Substantia nigra (tissue), 51 donors: ENCODE measurements at places on chromosomes 12 and 14.

- DNase-seq, result peak; percentile 85
Observed at GRCh38 chr14:30621940-30622830, at the start of gene SCFD1. Gene SCFD1, plus strand, starts transcription at chr14:30622319. Its CDS starts 20 bp downstream, at chr14:30622339.

DNA sequence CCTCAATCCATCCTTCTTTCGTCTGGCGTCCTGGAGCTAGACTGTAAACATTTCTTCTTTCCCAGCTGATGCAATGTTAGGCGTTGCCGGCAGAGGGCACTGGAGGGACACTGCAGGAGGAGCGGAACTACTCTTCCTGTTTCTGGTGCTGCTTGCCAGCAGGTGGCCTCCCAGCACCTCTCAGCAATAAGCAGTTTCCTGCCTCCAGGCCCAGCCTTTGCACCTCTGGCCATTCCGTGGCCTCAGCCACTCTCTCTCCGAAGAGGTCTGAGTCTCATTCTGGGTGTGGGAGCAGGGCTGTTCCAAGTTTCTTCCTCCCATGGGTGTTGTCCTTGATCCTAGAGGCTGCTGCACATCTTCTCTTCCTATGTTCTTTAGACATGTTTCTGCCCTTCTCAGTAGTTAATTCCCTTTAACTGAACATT is 7.5 kb upstream of the ASPG start:
- no peak for DNase-seq

DNA sequence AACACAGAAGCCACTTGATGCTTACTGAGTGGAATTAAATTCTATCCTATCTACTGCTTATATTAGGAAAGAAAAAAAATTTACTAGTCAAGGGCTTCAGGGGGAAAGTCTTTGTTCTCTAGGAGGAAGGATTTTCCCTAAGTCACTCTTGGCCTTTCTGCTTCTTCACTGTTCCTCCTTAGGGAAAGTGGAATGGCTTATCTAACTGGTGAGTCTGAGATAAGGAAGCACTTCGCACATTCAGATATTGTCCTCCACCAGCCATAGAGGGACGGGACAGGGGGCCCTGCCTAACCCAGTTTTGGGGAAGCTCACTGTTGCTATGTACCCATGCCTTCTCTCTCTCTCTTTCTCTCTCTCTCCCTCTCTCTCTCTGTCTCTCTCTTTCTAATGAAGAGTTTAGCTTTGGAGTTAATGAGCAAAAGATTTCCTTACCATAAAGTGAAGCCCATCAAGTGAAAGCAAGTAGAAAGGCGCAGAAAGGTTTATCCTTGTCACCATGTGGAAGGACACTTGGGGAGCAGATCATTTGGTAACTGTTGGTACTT is 450.6 kb downstream of the ZFP36L1 start:
- DNase-seq, result no peak

- DNase-seq, result no peak
Observed at GRCh38 chr14:40574780-40575179, 1031.9 kb upstream of the LRFN5 start.

GRCh38 chr14:60257865-60258264 is 8.8 kb downstream of the PPM1A start:
- DNase-seq, result no peak

- DNase-seq, result no peak
Observed at GRCh38 chr12:111121840-111122239, 201.5 kb upstream of the MYL2 start.

DNA sequence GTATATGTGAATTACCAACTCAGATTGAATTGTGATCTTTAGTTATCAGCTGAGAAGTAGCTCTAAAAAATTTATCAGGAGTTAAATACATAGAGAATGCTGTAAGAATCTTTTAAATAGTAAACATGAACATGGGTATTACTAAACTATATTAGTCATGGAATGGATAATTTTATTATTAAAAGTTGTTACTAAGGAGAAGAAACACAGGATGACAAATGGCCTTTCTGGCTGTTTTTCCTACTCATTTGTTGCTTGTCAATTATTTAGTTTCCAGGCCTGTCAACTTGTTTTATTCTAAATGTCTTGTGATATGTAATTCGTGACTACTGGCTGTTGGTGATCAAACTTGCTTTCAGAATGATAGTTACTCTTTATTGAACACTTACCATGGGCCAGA is 58.7 kb downstream of the KTN1 start:
- no peak for DNase-seq

GRCh38 chr12:113007166-113007565 is 28.8 kb downstream of the OAS2 start:
- DNase-seq, result no peak

DNA sequence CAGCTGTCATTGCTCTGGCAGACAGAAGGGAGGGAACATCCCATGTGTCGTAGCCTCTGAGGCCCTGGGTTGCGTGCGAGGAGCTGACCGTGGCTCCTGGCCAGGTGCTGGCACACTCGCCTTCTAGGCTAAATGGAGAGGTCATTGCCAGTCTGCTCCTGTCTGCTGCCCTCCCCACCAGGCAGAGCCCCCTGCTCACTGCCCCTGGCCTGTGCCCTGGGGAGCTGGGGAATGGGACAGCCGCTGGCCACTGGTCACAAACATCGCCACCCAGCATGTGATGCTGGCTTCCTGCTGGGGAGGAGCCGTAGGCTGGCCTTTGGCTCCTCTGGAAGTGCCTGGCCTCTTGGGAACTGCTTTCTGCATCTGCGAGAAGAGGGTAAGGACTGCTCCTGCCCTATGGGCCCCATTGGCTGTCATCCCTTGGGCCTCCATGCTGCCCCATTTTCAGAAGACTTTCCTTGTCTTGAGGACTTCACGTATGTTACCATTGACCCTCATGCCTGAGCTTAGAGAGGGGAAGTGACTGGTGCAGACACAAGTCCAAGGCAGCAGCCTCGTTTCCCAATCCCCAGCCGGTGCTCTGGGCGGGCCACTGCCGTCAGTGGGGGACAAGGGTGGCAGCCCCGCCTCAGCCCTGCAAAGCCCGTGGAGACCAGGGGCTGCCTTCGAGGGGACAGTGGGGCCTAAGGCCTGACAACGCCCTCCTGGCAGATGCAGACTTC is 2.0 kb upstream of the TNFAIP2 start:
- DNase-seq, result no peak

- DNase-seq, result no peak
Observed at GRCh38 chr12:114916124-114916523, 232.1 kb upstream of the TBX3 start.

GRCh38 chr14:105864116-105864515 is 337.7 kb downstream of the TMEM121 start:
- no peak for DNase-seq

DNA sequence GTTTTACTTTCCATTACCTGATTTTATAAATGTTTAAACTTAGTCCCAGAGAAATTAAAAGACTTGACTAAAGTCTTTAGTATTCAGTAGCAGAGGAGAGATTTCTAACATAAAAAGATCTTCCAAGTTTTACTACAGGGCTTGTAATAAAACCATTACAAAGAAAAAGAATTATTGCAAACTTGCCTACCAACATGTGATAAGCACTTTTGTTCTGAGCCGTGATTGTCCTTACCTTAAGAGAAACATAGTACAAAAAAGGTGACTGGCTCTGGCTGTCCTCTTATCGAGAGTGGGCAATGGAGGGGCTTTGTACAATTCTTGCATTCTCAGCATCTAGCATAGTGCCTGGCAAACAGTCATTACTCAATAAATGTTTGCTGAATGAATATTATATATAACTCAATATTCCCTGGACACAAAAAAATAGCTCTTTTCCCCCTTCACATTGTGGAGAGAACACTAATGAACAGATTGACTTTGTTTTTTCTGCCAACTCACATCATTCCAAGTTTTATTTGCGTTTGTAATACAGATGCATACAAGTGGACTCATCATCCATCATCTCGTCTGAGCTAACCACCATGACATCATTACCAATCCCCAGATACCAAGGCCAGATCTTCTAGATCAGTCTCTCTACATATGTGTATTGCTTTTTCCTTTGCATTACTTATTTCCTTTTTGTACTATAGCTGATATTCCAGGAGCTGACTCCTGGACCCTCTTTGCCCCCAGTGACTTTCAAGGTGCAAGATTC is 192.8 kb upstream of the EEA1 start:
- no peak for DNase-seq

GRCh38 chr14:71362920-71363584 is 455.8 kb downstream of the PCNX1 start:
- DNase-seq, result no peak

DNA sequence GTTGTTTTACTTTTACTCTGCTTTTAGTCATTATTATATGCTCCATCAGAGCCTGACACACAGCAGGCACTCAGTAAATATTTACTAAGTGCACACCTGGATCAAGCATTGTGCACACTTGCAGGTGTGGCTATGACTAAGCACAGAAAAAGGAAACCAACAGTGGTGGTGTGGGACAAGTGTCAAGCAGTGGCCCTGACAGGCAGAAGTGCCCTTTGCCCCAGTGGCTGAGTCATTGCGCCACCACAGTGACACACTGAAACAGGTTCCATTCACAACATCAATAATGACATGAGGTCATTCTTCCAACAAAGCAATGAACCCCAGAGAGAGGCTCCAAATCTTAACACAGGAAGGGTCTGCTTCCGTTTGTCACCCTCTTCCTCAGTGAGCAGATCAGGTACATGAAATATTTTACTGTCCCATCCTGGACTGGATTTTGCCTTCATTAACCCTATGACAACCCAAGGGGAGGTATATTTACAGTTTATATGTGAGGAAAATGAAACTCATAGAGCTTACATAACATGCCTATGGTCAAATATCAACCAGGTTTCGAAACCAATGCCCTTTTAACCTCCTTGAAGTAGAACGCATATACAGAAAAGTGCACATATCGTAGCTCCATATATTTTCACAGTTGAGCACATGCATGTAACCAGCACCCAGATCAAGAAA is 82.6 kb upstream of the GTF2A1 start:
- no peak for DNase-seq

- DNase-seq, result no peak
Observed at GRCh38 chr12:66154776-66155175, 15.0 kb downstream of the TMBIM4 start.

- no peak for DNase-seq
Observed at GRCh38 chr12:106583242-106584103, 669 bp downstream of the RFX4 start.

DNA sequence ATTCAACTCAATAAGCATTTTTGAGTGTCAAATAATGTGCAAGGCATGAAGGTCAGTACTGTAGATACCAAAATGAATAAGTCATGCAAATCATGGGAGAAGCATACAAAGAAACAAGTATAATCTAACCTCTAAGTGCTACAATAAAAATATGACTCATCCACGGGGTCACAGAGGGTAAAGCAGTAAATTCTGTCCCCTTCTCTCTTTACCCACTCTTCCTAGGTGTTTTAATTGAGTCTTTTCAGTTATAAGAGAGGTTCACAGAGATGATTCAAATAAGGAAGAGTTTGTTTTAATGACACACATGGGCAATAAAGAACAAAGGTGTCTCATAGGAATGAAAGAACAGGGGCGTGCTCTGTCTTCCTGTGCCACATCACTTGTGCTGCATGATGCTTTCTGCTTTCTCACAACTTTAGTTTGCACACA is 71.5 kb upstream of the DAAM1 start:
- DNase-seq, result no peak

- no peak for DNase-seq
Observed at GRCh38 chr14:76756371-76756750, 4.9 kb upstream of the VASH1 start.

DNA sequence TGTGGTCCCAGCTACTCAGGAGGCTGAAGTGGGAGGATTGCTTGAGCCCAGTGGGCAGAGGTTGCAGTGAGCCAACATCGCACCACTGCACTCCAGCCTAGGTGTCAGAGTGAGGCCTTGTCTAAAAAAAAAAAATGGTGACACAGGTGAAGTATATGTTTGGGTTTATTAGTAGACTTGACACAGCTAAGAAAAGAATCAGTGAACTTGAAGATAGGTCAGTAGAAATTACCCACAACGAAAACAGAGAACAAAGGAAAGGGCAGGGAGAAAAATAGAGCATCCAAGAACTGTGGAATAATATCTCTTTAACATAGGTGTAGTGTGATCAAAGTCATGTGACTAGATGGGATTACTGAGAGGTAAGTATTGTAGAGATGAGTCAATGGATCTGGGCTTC is 23.7 kb downstream of the ATF1 start:
- DNase-seq, result no peak

- DNase-seq, result no peak
Observed at GRCh38 chr14:24430682-24431568, 1.2 kb downstream of the KHNYN start.

DNA sequence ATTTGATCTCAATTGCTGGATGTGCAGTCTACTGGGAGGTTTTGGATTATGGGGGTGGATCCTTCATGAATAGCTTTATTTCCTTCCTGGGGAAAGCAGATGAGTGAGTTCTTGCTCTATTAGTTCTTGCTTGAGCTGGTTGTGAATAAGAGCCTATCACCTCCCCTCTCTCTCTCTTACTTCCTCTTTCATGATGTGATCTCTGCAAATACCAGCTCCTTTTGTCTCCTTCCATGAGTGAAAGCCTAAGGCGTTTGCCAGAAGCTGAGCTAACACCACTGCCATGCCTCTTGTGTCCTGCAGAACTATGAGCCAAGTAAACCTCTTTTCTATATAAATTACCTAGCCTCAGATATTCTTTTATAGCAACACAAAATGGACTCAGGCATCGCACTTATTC is 302.7 kb downstream of the CCER1 start:
- DNase-seq, result no peak

DNA sequence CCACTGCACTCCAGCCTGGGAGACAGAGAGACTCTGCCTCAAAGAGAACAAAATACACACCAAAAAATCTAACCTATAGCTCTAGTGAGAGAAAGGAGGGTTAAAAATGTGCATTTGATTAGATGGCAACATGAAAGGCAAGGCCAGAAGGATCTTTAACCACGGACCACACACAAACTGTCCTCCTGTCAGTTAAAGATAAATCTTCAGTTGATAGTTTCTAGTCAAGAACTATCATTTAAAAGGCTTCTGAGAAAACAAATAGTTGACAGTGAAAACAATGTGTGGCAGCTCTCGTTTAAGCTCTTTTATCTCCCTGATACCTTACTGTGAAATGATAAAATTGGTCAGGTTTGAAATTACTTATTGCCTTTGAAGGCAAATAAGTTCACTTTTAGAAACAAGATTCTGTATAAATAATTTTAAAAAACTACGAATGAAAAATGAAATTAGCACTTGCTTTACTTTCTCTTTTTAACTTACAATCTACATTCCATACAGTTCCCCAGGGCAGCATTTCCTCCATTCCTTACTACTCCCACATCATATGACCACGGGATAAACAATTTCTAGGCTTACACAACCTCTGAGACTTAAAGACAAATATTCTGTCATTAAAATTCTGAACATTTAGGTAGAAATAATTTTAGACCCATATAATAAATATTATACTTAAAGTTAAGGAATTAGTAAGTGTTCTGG is 71.4 kb upstream of the GNPNAT1 start:
- no peak for DNase-seq

- no peak for DNase-seq
Observed at GRCh38 chr12:85829391-85829790, 6.8 kb downstream of the RASSF9 start.

DNA sequence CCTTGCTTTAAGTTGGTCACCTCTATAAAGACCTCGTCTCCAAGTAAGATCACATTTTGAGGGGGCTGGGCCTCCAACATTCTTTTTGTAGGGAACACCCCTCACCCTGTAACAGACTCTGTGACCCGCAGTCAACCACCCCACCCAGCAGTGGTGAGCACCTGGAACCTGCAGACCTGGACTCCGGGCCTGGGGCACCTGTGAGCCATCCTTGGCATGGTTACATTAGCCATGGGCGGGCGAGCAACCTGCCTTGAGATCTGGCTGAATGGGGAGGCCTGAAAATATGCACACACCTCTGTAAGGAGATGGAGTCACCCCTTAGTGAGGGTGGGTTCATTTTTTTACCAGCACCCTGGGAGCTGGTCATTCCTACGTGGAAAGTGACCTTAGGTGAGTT is 95.3 kb downstream of the RIMBP2 start:
- DNase-seq, result no peak
